8988T (cell line): ENCODE measurements at places on chromosomes 5 and 9.
A peak's percentile ranks its signal among the peaks of the same experiment; 100 is the strongest.

DNA sequence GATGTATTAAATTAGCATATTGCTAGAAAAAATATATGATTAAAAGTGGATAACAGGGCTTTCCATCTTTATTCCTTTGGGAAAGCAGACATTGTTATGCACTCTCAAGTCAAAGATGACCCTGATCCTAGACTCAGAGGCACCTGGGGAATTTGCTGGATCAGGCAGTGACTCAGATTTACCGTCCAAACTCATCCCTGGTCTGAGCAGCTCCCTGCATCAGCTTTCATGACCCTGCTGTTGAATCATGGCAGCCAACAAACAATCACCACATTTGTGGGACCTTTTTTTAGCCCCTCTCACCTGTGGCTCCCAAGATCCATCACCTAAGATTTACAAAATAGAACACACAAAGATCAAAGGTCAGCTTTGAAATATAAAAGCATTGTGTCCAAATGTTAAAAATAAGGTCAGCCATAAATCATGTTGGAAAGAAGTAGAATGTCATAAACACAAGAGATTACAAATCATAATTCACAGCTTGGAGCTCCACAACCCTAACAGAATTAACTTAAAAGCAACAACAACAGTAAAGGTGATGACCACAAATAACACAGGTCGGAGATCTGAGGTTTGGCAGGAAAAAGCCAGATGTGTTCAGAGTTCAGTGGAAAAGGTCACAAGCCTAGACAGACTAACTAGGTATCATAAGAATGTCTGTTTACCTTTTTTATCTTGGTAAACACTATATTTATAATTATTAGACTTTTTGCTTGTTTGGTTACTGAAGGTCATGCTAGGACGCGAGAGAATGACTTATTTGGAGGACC lies 55.5 kb downstream of the ZFAND5 start:
- no peak for DNase-seq

DNA sequence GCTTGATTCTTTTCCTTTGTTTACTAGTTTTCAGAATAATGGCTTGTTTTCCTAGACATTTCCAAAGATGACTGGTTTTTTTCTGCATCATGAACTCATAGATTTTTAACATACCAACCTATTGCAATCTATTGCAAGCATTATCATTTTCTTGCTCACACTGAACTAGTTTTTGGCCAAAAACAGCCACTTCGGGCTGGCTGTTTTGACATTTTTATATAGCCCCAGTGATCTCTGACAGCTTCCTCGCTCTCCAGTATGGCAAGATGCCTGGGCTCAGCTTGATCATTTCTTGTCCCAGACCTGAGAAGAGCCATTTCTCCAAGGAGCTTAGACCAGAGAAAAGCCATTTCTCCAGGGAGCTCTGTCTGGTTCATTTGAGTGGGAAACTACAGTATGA lies 94.3 kb upstream of the MAMDC2 start:
- no peak for DNase-seq

DNA sequence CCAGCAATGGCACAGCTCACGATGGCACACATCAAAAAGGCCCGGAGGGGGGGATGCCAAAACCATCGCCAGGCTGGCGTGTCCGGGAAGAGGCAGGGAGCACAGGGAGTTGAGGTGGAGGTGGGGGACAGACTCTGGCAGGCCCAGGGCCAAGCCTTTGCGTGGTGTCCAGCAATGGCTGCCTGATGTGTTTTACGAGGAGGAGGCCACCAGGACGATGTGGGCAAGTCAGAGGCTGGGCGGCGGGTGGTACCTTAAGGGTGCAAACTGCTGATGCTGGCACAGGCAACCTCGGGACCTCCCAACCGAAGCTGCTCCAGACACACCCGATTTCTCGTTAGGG lies 4.7 kb downstream of the VAV2 start:
- DNase-seq: no peak

DNA sequence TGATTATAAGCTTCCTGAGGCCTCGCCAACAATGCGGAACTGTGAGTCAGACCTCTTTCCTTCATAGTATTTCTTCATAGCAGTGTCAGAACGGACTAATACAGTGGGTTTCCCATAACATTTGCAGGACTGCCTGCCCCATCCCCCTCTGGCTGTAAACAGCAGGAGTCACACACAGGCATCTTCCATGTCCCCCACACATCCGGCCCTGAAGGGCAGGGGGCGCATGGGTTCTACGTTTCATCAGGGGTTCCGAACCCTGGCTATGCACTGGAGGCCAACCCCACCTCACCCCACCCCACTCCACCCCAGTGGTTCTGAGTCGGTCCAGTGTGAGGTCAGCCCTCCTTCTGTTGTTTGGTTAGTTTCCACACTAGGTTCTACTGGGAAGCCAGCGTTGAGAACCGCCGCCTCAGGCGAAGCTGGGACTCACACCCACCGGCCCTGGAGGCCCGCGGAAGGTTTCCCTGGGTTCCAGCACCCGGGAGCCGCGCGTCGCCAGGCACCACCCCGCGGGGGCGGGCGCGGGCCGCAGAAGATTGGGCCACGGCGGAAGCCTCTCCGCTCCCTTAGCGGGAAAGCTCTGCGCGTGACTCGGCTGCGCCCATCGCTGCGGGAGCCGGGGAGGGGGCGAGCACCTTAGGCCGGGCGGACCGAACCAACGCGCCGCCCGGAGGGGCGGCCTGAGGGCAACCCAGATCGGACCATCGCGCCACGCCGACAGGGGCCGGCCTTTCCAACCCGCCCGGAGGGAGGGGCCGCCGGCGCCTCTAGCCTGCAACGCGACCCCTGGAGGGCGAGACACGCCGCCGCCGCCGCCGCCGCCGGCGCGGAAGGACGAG lies at the start of gene RUSC2:
TSS of gene RUSC2 (plus strand) at position 799 of the 842 bp plus-strand sequence. CDS start 56,411 bp downstream, outside the sequence.
- DNase-seq: peak; percentile 41

- DNase-seq: no peak
Measured at GRCh38 chr5:157827423-157827822, 31.5 kb downstream of the CLINT1 start.

DNA sequence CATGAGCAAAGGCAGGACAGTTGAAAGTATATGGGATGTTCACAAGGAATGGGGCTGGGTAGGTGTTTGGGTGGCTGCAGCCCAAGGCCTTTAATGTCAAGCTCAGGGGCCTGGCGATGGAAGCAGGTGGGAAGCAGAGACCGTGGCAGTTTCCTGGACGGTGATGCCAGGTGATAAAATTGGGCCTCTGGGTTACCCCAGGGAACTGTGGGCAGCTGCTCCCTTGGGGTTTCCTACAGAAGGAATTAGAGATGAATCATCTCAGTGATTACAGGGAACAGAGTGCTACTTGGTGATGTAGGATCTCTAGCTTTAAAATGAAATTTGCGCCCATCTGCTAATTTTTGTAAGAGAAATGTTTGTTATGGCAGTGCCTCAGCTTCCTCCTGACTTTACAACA lies 39.2 kb downstream of the TSTD2 start:
- DNase-seq: no peak

DNA sequence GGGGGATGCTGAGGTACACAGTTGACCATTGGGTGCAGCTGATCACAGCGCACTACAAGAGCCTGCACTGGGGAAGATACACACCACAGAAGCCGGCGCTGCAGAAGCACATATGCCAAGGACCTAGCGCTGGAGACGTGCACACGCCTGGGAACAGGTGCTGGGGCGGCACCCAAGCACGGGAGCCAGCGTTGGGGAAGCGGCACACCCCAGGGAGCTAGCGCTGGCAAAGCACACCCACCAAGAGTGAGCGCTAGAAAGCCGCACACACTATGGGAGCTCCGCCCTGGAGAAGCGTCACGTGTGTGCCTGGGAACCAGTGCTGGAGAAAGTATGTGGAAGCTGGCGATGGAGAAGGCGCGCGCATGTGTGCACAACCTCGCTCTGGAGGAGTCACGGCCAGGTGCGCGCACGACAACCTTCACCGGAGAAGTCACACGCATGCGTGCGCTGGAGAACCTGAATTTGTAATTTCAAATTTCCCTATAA lies 4.5 kb downstream of the FANCC start:
- DNase-seq: peak; percentile 47

GRCh38 chr5:102231693-102232619 lies 64.1 kb downstream of the SLCO4C1 start:
- no peak for DNase-seq

GRCh38 chr9:81499021-81499454 lies 190.3 kb downstream of the TLE1 start:
- DNase-seq: no peak

GRCh38 chr9:87100001-87100400 lies 152.7 kb upstream of the GAS1 start:
- DNase-seq: no peak

DNA sequence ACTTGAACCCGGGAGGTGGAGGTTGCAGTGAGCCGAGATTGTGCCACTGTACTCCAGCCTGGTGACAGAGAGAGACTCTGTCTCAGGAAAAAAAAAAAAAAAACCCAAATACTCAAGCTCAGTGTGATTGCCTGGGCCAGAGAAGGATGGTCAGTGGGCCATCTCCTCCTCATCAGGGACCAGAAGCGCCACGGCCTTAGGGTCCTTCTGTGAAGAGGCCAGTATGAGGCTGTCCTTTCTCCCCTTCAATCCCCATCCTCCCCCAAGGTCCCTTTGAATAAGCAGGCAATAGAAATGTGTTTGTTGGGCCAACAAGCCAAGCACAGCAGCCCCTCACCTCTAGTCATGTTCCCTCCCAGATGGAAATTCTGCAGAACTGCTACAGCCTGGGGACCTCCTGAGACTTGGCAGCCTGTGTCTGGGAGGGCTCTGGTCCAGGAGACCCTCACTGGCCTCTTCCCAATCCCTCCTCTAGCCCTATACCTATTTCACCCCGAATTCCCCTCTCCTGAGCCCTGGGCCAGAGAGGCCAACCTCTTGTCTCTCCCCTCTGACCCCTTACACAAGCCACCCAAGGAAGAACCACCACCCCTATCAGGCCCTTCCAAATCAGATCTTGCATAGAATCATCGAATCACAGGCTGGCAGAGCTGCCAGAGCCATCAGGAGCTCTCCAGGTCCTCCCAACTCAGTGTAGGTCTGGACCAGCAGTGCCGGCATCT lies 1.0 kb downstream of the CSF1R start:
- DNase-seq: no peak

- DNase-seq: no peak
Measured at GRCh38 chr5:178108966-178109365, 4.4 kb upstream of the N4BP3 start.

DNA sequence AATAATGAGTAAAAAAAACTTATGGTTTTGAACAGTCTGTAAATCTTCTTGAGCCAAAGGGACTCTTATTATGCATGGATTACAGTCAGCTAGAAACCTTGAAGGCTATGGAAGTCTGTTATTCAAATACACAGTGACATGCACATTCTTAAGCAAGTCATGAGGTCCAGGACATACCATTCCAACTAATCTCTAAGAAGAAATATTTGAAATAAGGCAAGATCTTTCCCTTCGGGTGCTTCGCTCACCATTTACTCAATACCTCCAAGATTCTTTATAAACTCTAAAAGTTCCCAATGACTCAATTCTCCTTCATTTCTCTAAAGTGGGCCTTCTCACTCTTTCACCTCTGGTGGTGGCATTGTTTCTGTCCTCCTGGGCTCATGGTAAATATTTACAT lies 811.0 kb downstream of the NR2F1-AS1 start:
- DNase-seq: no peak

DNA sequence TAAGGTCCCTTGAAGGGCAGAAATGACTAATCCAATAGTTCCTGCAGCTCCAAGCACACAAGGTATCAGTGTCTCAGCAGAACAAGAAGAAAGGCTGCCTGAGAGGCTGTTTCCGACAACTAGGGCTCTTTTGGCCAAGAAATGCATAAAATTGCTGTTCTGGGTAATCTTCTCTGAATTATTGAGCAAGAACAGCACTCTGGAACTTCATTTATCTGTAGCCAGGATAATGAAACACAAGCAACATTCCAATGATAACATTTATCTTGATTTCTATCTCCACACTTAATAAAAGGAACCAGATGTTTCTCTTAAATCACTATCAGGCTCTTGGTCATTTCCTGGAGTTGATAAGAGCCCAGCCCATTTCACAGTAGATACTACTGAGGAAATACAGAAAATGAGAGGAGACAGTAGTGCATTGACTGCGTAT lies 17.0 kb upstream of the AUH start:
- no peak for DNase-seq

GRCh38 chr9:27634879-27635278 lies 61.6 kb upstream of the C9orf72 start:
- no peak for DNase-seq

- peak; percentile 98 for DNase-seq
Measured at GRCh38 chr9:97501177-97501971, at the start of gene TMOD1. TMOD1 (plus strand) TSS chr9:97501666; CDS start chr9:97524189, 22,523 bp downstream.

DNA sequence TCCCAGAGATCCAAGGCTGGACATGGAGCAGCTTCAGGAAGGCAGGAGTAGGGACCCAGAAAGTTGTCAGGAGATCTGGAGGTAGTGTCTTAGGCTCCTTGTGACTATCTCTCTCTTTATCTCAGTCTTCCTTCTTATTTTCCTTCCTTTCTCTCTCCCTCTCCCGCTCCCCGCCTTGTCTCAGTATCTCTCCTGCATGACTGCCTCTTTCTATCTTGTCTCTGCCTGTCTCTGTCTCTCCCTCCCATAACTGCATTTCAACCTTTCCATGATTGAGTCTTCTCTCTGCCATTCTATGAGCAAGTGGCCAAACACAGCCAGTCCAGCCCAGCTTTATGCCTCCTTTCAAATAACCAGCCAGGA lies 61.0 kb upstream of the NEK6 start:
- DNase-seq: no peak

- no peak for DNase-seq
Measured at GRCh38 chr5:159668556-159668955, 247.7 kb upstream of the ADRA1B start.

- no peak for DNase-seq
Measured at GRCh38 chr5:93330506-93330905, 250.5 kb downstream of the NR2F1-AS1 start.

DNA sequence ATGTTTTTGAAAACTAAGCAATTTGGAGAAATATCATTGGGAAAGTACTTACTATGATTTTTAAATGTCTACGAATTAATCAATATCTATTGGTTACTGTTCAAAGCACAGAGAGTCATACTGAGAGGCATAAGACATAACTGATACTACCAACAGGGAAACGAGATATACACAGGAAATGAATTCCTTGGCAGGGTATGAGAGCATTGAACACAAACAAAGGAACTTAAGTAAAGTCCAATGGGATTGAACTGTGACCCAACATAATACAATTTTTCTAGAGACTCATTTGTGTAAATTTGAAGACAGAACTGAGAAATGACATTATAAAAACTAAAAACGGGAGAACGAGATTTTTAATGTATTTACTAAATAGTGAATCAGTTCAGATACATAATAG lies 1.3 kb upstream of the ITGA1 start:
- no peak for DNase-seq

DNA sequence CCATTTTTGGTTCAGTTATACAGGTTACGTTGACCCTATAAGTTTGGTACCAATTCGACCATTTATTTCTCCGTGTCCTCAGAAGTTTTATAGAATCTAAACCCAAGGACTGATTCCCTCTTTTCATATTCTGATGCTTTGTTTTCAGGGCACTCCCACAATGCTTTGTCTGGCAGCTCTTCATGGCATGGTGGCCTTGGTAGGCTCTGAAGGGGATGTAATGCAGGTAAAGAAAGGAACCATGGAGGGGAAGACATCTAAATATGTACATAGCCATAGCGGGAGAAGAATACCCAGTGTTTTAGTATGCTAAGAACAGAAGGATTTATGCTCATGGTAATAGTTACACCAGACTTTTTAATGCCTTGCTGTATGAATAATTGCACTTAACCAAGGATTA lies 82.7 kb downstream of the HACD4 start:
- no peak for DNase-seq

GRCh38 chr5:115770466-115770865 lies 46.0 kb downstream of the CDO1 start:
- DNase-seq: no peak
